ENCODE measurements at places on chromosomes 16 and 17.

- no peak for DNase-seq
Observed at GRCh38 chr16:66478733-66479511, 51.8 kb downstream of the BEAN1 start.

- no peak for DNase-seq
Observed at GRCh38 chr16:75252946-75253911, 1.8 kb upstream of the BCAR1 start.

DNA sequence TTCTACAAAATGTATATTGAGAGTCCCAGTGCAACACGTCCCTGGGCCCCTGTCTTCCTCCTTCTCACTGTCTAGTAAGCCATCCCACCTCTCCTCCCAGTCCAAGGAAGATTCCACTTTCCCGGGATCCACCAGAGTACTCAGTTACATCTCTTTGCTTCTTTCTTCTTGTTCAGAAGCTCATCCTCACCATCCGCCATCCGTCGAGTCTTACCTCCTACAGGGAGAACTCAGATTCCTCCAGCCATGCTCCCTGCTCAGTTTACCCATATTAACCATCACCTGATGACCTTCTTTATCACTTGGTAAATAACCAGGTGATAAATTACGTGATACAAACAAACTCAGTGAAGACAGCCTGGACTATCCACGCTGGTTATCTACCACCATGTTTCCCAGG, 57.1 kb downstream of the CYTH1 start:
- no peak for DNase-seq

GRCh38 chr16:29688172-29688571, 9.2 kb downstream of the QPRT start:
- no peak for DNase-seq

GRCh38 chr16:58393138-58393504, 850 bp downstream of the GINS3 start:
- DNase-seq: no peak

DNA sequence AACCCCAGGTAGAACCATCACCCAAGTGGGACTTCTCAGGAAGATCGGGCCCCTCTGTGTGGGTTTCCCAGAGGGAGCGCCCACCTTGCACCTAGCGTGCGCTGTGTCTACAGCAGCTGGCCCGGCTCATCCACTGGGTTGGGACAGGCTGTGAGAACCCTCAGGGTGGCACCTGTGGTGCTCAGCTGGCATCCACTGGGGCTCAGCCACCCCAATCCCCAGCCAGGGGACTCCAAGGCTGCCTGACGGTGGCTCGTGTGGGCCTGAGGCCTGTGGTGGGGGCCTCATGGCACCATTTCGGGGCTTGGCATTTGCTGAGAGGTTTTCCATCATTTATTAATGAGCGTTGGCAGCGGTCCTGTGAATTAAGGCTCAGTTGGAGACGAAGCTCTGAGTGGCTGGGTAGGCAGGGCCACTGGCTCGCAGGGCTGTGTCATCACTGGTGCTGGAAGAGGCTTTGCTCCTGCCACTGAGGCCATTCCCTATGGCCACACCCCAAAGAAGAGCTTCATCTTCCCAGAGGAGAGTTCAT, 28.5 kb downstream of the CACNG4 start:
- no peak for DNase-seq

- DNase-seq: no peak
Observed at GRCh38 chr17:15971882-15972281, 27.0 kb downstream of the ADORA2B start.

DNA sequence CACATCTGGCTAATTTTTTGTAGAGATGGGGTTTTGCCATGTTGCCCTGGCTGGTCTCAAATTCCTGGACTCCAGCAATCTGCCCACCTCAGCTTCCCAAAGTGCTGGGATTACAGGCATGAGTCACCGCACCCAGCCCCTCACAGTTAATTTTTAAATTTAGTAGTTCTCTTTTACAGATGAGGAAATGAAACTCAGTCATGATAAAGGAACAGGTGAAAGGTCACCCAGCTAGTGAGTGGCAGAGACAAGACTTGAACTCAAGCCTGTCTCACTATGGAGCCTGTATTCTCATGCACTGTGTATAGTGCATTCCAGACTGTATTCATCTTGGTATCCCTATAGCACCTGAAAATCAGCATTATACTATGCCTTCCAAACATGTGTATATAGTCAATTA, 77.1 kb upstream of the WSB1 start:
- no peak for DNase-seq

- no peak for DNase-seq
Observed at GRCh38 chr17:64063088-64063487, 42.7 kb upstream of the ICAM2 start.

DNA sequence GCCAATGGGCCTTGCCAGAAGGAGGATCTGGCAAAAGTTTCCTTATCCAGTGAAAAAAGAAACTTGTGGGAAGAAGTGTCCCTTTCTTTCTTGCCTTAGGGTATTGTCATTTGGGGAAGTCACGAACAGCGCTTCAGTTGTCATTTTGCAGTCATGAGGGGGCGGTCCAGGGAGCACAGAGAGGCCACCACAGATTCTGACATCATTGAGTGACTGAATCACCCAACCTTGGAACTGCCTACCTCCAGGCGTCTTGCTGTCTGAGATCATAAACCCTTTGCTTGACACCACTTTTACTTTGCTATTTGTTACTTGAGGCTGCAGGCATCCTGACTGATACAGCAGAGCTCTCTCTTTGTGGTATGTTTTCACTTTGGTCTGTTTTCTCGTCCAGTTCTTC, 3.1 kb upstream of the WSCD1 start:
- no peak for DNase-seq

- DNase-seq: no peak
Observed at GRCh38 chr16:70777973-70778406, 23.0 kb downstream of the VAC14 start.

GRCh38 chr17:63854709-63855108, 12.2 kb upstream of the SMARCD2 start:
- DNase-seq: no peak

GRCh38 chr17:40129498-40129897, 7.7 kb downstream of the MSL1 start:
- no peak for DNase-seq

- DNase-seq: no peak
Observed at GRCh38 chr16:31133046-31133501, 2.5 kb downstream of the PRSS8 start.

DNA sequence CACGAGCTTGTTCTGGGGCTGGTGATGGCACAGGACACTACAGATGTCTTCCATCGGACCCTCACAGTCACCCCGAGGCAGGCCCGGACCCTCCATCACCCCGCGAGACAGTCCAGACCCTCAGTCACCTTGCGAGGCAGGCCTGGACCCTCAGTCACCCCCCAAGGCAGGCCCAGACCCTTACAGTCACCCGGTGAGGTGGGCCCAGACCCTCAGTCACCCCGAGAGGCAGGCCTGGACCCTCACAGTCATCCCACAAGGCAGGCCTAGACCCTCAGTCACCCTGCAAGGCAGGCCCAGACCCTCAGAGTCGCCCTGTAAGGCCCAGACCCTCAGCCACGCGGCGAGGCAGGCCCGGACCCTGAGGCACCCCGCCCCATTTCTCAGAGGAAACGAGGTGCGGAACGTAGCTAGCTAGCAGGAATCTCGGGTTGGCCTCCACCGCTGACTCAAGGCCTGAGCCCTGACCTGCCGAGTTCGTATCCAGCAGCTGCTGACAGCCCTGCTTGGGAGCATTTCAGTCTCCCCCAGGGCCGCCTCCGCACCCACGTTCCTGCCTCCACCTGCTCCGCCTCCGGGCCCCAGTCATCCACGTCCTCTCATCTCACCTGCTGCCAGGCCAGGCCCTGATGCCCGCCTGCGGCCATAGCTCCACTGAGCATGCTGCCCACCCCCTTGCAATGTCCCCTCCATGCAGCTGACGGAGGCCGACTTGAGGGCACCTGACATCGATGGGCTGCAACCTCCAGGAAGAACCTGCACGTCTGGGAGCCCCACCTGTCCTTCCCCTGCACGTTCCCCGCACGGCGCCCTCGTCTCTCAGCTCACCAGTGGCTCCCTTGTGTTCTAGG, 28.7 kb downstream of the RPH3AL start:
- DNase-seq: no peak

DNA sequence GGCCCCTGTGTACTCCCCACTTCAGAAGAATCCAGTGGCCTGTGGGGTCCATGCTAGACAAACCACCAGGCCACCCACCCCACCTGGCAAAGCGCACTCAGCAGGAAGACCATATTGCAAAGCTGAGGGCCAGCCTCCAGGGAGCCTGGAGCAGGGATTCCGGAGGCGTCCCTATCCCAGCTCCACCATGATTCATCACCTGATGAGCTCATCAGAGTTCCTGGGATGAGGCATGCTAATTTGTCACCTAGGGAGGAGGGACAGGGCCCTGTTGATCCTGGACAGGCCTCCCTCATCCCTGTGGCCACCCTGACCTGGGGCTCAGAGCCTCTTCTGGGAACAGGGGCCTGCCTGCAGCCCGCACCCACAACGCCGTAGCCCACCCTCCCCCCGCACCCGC, 131.6 kb upstream of the PLCG2 start:
- no peak for DNase-seq

DNA sequence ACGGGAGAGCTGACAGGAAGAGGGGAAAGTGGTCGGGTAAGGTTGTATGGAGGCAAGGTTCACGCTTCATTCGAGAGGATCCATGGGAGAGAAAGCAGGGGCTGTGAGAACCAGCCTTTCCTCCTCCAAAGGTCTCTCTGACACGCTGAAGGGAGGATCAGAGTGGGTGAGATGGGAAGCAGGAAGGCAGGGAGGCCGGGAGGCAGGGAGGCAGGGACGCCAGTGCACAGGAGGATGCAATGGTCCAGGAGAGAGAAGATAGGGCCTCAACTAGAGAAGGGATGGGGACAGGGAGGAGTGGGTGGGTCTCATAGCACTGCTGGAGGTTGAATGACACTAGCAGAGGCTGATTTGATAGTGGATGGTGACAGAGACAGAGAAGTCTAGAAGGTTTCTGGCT, 54.1 kb downstream of the PIMREG start:
- no peak for DNase-seq

- DNase-seq: no peak
Observed at GRCh38 chr17:6109536-6109935, 39.4 kb downstream of the WSCD1 start.

GRCh38 chr16:14548933-14549788, 80.9 kb downstream of the PARN start:
- no peak for DNase-seq

DNA sequence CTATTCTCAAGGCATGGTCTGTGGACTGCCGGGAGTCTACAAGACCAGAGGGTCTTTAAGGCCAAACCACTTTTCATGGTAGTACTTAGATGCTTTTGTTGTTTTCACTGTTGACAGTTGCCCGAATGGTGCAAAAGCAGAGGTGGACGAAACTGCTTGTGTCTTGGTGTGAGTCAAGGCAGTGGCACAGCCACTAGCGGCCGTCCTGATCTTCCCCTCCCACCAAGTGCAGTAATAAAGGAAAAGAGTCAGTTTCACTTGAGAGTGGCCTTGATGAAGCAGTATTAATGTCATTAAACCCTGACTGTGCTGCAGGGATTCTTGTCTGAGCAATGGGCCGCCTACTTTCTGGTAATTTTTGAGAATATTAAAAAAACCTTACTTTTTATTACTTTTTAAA, 109.1 kb downstream of the PRKCA start:
- DNase-seq: no peak

DNA sequence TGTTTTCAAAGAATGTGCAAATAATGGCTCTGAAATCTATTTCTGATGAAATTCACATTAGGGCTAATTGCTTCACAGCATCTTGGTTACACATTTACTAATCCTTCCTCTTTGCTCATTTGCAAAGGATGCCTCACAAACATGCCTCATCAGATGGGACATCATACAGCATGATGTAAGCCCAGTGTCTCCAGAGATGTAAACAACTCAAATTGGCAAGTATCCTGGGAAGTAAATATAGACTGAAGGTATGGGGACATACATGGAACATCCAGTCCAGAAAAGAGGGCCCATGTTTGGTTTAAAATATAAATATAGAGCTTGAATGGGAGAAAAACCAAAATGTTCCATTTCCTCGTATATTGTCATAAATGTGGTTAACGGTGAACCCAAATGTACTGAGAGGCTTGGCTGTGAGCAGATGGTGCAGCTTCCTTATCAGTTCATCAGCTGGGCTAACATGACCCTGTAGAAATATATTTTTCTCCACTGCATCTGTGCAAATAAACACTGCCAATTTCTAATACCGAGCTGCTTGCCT, 142.9 kb upstream of the NUDT7 start:
- no peak for DNase-seq

GRCh38 chr16:64409783-64410210, 712.1 kb downstream of the CDH11 start:
- no peak for DNase-seq

DNA sequence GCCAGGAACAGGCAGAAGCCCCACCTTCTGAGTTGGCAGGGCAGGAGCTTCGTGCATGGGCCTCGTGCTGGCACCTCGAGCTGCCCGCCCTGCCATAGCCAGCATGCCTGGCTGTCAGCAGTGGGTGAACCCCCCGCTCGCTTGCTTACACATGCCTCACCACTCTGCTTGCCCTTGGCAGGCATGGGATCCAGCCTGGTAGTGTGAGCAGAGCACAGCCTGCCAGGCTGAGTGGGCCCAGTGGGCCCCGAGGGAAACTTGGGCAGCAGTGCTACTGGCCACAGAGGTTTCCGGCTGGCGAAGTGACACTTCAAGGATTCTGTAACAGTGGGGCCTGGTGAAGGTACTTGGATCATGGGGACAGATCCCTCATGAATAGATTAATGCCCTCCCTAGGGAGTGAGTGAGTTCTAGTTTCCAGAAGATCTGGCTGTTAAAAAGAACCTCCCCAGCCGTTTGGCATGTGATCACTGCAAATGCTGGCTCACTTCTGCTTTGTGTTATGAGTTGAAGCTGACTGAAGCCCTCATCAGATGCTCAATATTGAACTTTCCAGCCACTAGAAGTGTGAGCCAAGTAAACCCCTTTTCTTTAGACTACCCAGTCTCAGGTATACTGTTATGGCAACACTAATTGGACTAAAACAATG, 114.7 kb downstream of the BCAS3 start:
- DNase-seq: no peak

GRCh38 chr17:61468263-61468907, 16.2 kb downstream of the TBX4 start:
- no peak for DNase-seq

DNA sequence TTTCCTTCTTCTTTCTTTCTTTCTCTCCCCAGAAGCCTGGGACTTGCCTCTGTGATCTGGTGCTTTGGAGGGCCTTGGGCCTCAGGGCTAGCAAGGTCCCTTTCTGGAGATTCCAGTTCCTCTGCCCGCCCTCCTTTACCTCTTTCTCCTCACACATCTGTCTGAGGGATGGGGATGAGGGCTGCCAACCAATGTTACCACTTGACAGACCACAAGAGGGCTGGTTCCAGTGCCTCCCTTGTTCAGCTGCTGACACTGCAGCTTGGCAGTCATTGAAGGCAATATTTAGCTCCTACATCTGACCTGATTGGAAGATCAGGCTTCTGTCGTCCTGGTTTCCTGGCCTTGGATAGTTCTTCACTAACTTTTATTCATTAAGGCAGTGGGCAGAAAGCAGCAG, 3.6 kb upstream of the ZNF652 start:
- no peak for DNase-seq

DNA sequence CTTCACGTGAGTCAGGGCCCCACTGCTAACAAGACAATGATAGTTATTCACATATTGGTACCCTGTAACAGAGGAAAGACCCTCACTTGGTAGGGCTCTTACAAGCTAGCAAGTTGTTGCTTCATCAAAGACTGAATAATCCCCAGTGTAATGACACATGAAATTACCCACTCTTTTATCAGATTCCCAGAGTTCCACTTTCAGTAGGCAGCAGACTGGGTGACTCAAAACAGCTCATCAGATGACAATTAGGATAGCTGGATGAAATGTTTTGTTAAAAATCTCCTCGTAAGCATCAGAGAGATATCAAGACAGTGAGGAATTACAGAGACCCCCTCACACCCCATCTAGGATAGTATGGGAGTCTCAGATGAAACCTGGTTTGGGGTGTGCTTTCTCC, 6.8 kb upstream of the OR1E2 start:
- no peak for DNase-seq

Data from NCI-H1436 treated with DMSO at 0.1 percent for 48 hours (cell line).